ENCODE measurements at places on chromosomes 2 and 18. TPM values are rescaled to one million over a fixed set of nuclear protein-coding genes. Genes with fewer than 3 reads are reported as not detected.

Gene CXCR2
- total RNA-seq = not detected

- peak; percentile 28 for DNase-seq
These were observed 215.7 kb downstream of the MCFD2 start for GRCh38 chr2:46699934-46700256.

Gene NEU2
- total RNA-seq = not detected

GRCh38 chr18:25019086-25019860 is 332.7 kb downstream of the ZNF521 start:
- DNase-seq = no peak

Gene ST6GAL2
- not detected for total RNA-seq

GRCh38 chr2:122156176-122156890 is 400.9 kb downstream of the TSN start:
- no peak for DNase-seq

Gene SLC9A2
- not detected for total RNA-seq

DNA sequence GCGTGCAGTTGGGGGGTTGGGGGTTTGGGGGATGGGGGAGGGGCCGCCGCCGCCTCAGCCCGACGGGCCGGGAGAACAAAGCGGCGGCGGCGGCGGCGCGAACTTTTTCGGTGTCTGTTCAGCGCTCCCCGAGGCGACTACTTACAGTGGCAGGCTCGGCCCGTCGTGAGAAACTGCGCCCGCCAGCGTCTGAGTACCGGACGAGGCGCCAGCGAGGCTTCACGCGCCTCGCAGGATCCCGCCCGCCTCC is 172 bp downstream of the PRKD3 start:
- peak; percentile 74 for DNase-seq

DNA sequence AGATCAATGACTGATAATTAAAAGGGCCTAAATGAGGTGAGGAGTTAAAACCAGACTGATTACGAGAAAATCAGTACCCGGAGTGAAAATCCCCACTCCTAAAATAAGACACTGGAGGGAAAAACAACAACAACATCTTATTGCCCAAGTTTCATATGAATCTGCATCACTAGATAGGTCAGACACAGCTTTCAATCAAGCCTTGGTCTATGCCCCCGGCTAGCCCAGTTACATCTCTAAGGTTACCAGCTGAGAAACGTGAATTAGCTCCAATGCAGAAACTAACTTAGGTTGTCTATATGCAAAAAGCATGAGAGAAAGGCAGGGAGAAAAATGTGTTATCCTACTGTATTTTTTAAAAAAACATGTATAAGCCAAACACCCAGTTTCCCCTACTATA is 53.7 kb downstream of the ROCK2 start:
- no peak for DNase-seq

- DNase-seq = no peak
These were observed 61.2 kb downstream of the NGEF start for GRCh38 chr2:232951891-232952290.

DNA sequence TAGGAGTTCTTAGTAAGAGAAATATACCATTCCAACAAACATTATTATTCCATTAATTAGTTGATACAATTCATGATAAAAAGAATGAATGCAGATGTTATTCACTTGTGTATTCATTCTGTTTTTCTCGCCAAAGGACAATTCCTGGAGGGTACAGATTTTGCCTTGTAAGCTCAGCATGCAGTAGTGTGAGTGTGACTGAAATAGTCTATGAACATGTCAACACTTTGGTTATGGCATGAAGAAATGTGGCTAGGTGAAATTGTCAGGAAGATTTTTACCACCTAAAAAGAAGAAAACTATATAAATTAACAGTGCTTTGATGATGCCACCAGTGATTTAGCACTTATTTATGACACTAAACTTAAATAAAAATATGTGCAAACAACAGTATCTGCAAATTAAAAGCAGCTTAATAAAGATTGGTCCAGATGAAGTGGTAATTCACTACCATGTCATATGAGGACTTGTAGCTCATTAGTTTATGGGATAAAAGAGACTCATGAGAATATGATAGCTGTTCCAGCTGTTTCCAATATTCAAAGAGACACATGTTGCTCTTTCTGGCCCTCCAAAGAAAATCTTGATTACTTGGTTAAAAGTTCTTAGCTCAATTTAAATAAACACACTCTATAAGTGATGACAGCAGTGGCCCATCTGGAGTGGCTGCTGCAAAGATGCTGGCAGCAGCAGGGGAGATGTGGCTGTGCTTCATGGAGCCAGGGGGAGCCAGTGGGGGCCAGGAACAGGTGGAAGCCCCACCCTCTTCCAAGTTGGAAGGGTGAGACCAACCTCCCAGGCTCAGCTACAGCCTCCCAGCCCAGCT is 165.0 kb downstream of the CDH19 start:
- DNase-seq = no peak

Gene CYP26B1
- not detected for total RNA-seq

Gene IGFBP5
- 392 TPM for total RNA-seq

Gene MGAT5
- total RNA-seq = 47.8 TPM

- no peak for DNase-seq
These were observed 239.4 kb upstream of the SKOR2 start for GRCh38 chr18:47490882-47491281.

Gene TWIST2
- total RNA-seq = 14.7 TPM

DNA sequence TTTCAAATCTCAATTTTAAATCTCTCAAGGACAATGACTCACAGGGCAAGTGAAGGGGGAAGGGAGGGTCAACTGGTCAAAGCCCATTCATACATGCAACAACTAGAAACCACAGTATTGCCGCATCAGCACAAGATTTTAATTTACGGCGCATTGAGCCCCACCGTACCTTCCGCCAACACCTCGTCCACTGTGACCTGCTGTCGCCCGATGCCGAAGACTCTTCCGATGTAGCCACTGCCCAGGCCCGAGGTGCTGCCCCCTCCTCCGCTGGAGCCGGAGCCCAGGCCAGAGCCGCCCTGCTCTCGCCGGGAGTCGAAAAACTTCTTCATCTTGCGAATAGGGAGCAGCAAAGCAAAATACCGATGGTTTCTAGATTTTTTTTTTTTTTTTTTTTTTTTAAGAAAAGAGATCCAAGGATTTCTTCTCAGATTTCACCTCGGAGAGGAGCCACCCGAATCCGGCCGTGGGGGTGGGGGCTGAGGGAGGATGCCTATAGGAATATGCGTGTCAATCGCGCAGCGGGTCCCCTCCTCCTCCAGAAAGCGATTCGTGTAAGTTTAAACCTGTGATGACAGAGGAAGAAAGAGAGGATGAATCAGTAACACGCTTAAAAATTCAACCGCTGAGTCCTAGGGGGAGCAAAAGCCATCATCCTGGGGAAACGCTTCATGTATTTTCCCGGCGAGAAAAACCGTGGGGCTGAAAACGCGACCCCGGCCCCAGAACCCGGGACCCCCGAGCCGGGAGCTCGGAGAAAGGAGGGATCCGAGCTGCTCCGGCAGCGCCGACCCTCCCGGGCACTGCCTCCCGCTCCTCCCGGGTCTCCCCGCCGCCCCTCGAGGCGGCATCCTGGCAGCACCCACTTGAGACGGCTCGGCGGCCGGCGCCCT is 584 bp downstream of the AAK1 start:
- DNase-seq = peak; percentile 85

GRCh38 chr18:75473316-75473715 is 45.8 kb upstream of the SMIM21 start:
- no peak for DNase-seq

Gene ST8SIA3
- not detected for total RNA-seq

- DNase-seq = peak; percentile 69
These were observed 570.3 kb downstream of the FBXO15 start for GRCh38 chr18:73577365-73577764.

- DNase-seq = peak; percentile 63
These were observed 136.4 kb downstream of the HDAC4 start for GRCh38 chr2:239264492-239264837.

DNA sequence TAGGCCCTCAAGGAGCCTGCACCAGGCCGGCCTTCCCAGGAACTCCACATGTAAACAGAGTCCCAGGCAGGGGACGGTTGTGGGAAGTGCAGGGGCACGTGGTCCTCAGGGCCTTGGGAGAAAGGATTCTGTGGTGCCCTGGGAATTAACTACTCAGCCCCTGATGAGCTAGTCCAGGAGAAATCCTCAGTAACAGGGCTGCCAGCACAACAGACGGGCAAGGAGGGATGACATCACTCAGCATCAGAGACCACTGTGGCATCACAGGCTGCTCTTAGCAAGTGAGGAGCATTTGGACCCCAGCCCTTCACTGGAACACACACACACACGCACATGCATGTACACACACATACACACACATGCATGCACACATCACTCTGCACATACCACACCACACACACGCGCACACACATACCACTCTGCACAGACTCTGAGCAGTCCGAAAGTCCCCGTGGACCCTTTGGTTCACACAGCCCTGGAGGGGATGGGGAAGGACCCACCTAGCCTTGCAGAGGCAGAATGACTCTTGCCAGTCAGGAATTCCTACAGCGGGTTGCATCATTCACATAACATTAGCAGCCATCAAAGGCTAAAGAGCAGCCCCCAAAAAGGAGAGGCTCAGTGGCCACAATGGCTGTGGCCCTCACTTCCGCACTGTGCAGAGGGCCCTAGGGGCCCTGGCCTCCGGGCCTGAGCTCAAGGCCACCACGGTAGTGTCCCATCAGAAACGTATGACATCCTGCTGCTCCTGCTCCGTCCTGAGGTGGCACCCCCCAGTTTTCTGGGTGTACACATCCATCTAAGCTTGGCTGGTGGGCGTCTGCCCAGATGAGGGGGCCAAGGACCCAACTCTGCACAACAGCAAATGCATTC is 1.9 kb upstream of the NMUR1 start:
- DNase-seq = peak; percentile 41

GRCh38 chr2:85790499-85791188 is 36.9 kb downstream of the ATOH8 start:
- DNase-seq = no peak

DNA sequence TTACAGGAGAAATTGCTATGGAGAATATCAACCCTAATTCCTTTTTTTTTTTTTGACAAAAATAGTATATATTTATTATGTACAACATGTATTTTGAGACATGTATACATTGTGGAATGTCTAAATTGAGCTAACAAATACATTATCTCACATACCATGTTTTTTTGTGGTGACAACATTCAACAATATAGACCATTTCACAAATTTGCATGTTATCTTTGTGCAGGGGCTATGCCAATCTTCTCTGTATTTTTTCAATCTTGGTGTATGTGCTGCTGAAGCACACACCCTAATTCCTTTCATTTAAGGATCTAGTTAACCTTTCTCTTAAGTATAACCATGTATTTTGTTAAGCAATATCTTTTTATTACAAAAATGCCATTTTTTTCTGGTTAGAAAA is 13.2 kb downstream of the SLC39A10 start:
- DNase-seq = no peak

GRCh38 chr18:46110406-46110805 is 6.2 kb downstream of the HAUS1 start:
- no peak for DNase-seq

- DNase-seq = no peak
These were observed 694.7 kb downstream of the CBLN2 start for GRCh38 chr18:71849407-71849806.

Gene ANKRD36
- 20.1 TPM for total RNA-seq

GRCh38 chr2:29033656-29034055 is 40.7 kb downstream of the PCARE start:
- DNase-seq = no peak

Gene COL4A3
- total RNA-seq = not detected

GRCh38 chr18:75341897-75342296 is 85.6 kb downstream of the SMIM21 start:
- DNase-seq = no peak

Gene CAMKMT
- total RNA-seq = 6.8 TPM

GRCh38 chr2:223046470-223047040 is 5.4 kb upstream of the KCNE4 start:
- no peak for DNase-seq

GRCh38 chr2:165933211-165933910 is 20.2 kb downstream of the TTC21B start:
- DNase-seq = no peak

- no peak for DNase-seq
These were observed 5.7 kb upstream of the MBP start for GRCh38 chr18:77138270-77138669.

DNA sequence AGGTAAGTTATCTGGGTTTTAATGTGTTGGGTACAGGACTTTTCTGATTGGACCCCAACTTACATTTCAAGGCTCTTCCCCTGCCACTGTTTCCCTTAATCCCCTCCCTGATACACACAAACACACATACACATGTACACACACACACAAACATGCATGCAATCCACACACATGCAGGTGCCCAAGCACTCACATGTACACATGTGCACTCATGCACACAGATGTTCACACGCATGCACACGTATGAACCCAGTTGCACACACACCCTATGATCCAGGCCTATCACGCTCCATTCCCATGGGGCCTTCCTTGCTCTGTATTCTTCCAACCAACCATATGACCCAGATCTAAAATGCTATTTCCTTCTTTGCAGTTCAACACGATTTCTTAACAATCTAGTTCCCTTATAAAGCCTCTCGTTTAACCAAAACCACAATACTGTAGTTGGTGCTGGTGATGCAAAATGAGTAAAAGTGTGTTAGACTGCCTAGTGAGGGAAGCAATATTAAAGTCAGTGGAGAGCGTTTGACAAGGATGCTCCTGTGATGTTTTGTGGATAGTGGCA is 11.1 kb downstream of the SERPINB8 start:
- no peak for DNase-seq

Gene SOX11
- 4.7 TPM for total RNA-seq

- DNase-seq = peak; percentile 32
These were observed 138.4 kb upstream of the ARL4C start for GRCh38 chr2:234635284-234635683.

- no peak for DNase-seq
These were observed 3.1 kb upstream of the CIB4 start for GRCh38 chr2:26644188-26644835.

Gene CLK1
- 43.9 TPM for total RNA-seq

Gene CCNT2
- 44.6 TPM for total RNA-seq

Gene GPR155
- total RNA-seq = 4.4 TPM

DNA sequence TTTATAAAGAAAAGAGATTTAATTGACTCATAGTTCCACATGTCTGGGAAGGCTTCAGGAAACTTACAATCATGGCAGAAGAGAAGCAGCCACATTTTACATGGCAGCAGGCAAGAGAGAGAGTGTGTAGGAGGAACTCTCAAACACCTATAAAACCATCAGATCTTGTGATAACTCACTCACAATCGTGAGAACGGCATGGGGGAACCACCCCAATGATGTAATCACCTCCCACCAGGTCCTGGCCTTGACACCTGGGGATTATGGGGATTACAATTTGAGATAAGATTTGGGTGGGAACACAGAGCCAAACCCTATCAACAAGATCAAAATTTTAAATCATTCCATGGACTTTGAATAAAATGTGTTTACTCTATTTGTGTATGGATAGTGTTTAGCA is 575.6 kb downstream of the ADCYAP1 start:
- no peak for DNase-seq

DNA sequence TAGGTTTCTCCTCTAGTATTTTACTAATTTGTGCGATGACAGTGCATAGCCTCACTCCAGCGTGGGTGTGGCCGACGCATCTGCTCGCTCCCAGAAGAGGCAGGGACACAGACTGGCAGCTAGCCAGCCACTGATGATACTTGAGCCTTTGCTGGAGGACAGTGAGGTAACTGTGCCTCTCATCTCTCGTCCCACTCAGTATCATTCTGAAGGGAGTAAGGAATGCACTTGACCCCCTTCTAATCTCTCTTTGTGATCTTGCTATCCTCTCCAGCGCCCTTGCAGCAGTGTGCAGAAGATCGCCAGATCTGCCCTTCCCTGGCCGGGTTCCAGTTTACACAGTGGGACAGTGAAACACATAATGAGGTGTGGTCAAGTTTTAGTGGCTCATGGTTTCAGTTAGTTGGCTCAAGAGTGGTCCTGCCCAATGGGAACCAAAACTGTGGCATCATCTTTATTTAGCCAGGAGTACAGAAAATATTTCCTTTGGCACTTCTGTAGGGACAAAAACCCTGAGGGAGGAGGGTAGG is 17.5 kb downstream of the NCAPH start:
- no peak for DNase-seq

Gene LHCGR
- under 0.01 TPM for total RNA-seq

Measured in IMR-90 (cell line).